NCI-H226 (cell line): ENCODE measurements at places on chromosomes 3 and 15.

DNA sequence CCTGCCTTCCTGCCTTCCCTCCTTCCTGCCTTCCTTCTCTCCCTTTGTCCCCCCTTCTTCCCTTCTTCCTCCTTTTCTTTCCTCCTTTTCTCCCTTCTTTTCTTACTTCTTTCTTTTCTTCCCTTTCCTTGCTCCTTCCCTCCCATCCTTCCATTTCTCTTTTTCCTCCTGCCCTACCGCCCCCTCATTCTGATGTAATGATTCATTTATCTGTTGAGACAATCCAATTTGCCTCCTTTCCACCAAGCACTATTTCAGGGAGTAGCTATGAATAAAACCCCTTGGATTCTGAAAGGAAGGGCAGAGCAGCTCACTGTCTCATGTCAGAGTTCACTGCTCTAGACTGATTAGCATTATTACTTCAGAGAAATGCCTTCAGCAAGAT, 462.6 kb downstream of the PDCD6IP start:
- peak; percentile 39 for DNase-seq

- no peak for DNase-seq
Measured at GRCh38 chr3:153110041-153110440, 52.0 kb upstream of the RAP2B start.

DNA sequence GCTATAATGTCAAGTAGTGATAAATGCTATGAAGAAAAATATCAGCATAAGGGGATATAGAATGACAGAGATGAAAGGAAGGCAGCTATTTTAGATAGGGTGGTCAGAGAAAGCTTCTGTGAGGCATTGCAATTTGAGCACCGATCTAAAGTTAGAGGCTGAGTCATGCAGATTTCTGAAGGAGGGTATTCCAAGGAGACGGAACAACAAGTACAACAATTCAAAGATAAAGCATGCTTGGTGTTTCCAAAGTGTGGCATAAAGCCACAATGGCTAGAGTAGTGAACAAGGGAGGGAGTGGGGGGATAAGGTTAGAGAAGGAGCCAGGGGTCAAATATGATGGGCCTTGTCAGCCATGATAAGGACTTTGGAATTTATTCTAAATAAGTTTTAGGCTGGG, 71.9 kb downstream of the PFN2 start:
- peak; percentile 92 for DNase-seq

GRCh38 chr15:71199384-71200351, 84.4 kb downstream of the THSD4 start:
- no peak for DNase-seq

DNA sequence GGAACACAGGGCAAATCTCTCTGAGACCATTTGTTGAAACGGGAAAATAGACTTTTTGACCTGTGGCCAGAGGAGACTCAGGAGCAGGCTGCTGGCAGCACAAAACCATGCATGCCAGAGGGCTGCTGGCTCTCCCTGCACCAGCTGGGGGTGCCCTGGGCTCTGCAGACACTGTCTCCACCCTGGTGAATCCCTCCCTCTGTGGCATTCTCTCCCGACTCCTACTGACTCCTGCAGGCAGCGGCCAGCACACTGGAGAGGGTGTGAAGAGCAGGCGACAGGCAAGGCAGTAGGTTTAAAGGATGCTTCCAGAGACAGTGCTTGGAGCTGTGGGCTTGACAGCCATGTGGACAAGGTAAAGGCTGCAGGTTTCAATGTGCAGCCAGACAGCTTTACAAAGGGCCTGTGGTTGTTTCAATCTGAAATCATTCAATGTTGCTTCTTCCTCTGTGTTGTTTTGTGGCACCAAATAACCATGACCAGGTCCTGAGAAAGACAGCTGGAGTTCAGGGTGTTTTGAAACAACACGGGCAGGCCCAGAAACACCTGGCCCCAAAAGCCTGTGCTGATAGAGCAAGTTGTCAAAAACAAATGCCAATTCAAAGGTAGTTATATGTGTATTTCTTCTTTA, 431.0 kb upstream of the ATP10A start:
- no peak for DNase-seq

DNA sequence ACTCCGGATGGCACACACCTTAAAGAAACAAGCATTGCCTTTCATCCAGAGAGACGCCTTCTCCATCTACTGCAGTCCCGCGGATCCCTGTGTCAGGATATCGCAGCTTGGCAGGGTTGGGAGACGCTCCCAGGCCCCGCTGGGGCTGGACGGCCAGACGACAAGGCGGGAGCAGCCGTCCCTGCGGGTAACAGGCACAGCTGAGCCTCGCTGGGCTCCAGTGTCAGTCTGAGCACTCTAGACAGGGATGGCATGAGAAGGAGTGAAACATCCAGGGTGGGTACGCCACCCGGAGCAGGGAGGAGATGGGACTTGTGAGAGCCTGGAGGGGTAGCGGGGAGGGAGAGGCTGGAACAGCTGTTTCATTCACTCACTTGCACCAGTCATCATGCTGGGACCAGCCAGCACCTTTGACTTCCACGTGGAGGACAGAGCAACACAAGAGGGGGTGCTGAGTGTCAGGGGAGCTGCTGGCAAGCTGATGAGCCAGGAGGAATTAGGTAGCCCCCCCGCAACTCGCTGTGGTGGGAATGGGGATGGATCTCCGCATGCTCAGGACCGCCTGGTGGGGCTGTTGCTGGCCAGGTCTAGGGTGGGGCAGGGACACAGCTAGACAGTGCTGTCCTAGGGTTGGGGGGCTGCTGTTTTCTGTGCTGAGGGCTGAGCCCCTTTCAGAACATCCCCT, 31.6 kb upstream of the SNRPA1 start:
- no peak for DNase-seq

GRCh38 chr3:143329567-143330211, 210.1 kb downstream of the CHST2 start:
- no peak for DNase-seq
